ENCODE measurements at places on chromosomes 6 and 20.
A peak's percentile ranks its signal among the peaks of the same experiment; 100 is the strongest.

- no peak for DNase-seq
Observed at GRCh38 chr6:92026878-92027277, 1392.5 kb downstream of the EPHA7 start.

GRCh38 chr6:23011615-23012014 lies 442.2 kb downstream of the HDGFL1 start:
- DNase-seq: no peak

DNA sequence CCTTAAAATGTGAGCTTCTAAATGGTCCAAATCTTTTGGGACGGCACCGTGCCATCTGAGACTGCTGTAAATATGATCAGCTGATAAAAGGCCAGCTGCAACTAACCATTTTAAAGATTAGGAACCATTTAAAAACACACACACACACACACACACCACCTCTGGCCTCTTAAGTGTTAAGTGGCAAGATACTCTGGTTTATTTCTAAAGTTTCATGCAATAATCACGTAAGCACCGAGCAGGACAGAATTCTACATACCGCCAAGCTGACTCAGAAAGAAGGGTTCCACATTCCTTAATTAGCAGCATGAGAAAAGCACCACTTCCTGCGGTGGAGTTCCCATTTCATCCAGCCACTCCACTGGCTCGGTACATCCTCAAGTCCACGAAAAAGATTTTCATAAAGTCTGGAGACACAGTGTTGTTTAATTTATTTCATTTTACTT lies 17.8 kb upstream of the ZNF217 start:
- DNase-seq: no peak

GRCh38 chr6:84853901-84854300 lies 89.5 kb upstream of the TBX18 start:
- DNase-seq: no peak

GRCh38 chr6:39128106-39128505 lies 13.1 kb upstream of the SAYSD1 start:
- no peak for DNase-seq

- peak; percentile 55 for DNase-seq
Observed at GRCh38 chr20:38167851-38168760, 3.0 kb upstream of the TGM2 start.

GRCh38 chr6:132725471-132725870 lies 11.6 kb upstream of the VNN1 start:
- no peak for DNase-seq

DNA sequence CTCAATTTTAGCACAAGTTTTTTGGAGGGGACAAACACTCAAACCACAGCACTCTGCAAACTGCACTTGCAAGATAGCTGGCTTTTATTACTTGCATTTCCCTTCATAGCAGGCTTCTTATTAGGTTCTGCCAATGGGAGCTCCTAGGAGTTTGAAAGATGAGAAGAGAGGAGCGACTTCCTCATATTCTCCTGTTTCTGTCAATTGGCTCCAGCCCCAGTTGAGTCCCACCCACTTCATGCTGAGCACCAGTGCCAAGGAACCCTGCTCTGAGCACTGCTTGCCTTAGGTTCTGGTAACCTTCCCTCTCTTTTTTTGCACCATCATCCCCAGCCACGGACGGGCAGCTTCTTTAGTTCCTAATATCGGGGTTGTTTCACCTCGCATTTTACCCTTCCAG lies 67.9 kb downstream of the PSMB1 start:
- DNase-seq: no peak

- DNase-seq: no peak
Observed at GRCh38 chr20:55538261-55538908, 466.9 kb downstream of the CBLN4 start.

DNA sequence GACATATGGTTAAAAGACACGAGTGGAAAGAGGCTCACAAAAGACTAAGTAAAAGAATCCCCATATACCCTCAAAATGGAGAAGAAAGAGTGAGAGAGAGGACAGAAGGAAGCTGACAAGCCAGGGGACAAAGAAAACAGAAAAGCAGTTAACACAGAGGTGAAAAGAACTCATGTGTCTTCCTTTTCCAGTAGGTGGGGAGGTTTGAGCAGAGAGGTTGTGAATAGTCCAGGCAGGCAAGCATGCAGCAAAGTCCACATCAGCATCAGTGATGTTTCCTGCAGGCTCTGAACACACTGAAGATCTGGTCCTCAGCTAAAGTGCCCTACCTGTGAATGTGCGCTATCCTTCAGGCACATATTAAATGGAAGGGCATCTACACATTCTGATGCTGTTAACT lies 196.5 kb upstream of the IRAK1BP1 start:
- no peak for DNase-seq

DNA sequence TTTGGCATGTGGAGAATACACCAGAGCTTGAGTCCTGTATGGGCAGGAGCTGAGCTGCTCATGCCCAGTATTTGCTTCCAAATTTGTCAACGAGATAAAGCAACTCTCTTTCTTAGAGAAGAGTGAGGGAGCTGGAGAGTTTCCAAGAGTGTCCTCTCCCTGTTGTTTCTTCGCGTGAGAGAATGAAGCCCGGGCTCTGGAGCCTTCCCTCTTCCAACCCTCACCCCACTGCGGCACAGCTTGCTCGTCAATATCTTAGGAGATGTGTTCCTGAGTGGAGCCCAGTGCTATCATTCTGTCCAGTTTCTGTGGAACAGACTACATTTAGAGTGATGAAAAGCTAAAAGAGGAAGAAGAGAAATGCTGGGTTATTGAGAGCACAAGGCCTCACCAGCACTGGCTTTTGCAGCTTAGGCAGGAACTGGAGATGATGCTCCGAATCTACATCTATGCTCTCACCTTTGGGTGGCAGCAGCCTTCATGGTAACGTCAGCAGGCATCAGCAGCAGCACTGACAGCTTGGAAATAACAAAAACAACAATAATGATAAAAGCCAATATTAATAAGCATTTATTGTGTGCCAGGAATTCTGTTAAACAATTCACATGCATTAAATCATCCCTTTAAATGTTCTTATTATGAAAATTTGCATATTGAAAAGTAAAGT lies 66.5 kb upstream of the TFB1M start:
- no peak for DNase-seq

GRCh38 chr6:17416806-17417205 lies 23.4 kb downstream of the CAP2 start:
- DNase-seq: no peak

- no peak for DNase-seq
Observed at GRCh38 chr6:38976801-38977500, 71.6 kb upstream of the GLP1R start.

- DNase-seq: no peak
Observed at GRCh38 chr6:119172824-119173223, 94.4 kb upstream of the FAM184A start.

GRCh38 chr6:27400877-27401642 lies 12.5 kb downstream of the ZNF391 start:
- no peak for DNase-seq

GRCh38 chr20:11117808-11118528 lies 444.2 kb upstream of the JAG1 start:
- DNase-seq: no peak

Measured in CD4-positive, alpha-beta T cell treated with Interferon gamma for 1 hour (primary cell).